ENCODE measurements at places on chromosomes 2 and 18.

- no peak overlapping the region for H3K4me3 ChIP-seq
- H3K27ac ChIP-seq: no peak overlapping the region
- no peaks in the 10 kb centered on the region for H3K36me3 ChIP-seq
These were observed 194.1 kb upstream of the FANCL start for GRCh38 chr2:58435246-58435645.

DNA sequence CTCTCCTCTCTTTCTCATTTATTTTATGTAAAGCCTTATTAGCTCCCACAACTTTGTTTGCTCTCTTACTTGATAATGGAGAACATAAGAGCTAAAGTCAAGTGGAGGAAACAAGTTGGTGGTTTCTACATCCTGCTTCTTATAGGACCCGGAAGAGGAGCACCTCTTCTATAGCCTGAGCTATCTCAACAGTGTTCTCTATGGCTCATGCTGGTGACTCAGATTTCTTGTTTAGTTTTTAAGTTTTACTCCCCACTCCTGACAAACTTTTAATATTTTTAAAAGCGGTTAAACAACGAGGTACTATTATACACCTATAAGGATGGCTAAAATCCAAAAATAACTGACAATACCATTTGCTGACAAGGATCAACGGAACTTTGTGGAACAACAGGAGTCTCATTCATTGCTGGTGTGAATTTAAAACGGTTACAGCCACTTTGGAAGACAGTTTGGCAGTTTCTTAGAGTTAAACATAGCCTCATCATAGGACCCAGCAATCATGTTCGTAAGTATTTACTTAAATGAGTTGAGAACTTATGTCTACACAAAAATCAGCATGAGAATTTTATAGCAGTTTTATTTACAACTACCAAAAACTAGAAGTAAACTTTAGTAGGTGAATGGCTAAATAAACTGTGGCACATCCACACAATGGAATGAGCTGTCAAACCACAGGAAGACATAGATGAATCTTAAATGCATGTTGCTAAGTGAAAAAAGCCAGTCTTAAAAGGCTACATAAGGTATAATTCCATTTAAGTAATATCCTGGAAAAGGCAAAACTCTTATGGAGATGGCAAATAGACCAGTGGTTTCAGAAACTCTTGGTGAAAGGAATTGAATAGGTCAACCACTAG, 12.7 kb upstream of the CDC42EP3 start:
- no peak overlapping the region for H3K4me3 ChIP-seq
- no peaks in the 10 kb centered on the region for H3K4me1 ChIP-seq
- H3K36me3 ChIP-seq: no peaks in the 10 kb centered on the region
- H3K27me3 ChIP-seq: no peaks in the 10 kb centered on the region

- H3K4me1 ChIP-seq: no peaks in the 10 kb centered on the region
- no peaks in the 10 kb centered on the region for H3K27me3 ChIP-seq
- DNase-seq: no peak
- no peaks in the 10 kb centered on the region for H3K36me3 ChIP-seq
- H3K4me3 ChIP-seq: no peak overlapping the region
These were observed 128.4 kb downstream of the RNF152 start for GRCh38 chr18:61764381-61764780.

DNA sequence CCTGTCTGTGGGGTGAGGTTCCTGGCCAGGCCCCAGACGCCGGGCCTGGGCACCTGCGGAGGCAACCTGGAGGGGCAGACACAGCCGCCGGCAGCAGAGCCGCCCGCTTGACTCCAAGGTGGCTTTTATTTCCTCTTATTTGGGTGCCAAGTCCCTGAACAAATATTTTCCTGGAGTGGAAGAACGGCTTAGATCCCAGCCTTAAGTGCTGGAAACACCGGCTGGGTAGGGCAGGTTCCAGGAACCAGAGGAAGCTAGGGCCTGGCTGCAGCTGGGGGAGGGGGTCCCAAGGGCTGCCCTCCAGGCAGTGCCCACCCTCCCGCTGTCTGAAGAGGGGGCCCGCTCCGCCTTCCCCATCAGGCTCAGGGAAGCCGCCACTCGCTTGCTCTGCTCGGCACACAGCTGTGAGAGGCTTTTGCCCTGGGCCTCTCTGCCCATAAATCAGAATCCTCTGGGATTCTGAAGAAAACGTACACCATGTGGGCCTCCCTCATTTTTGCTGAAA, 28.2 kb downstream of the SDC1 start:
- H3K27ac ChIP-seq: no peak overlapping the region
- H3K4me1 ChIP-seq: peaks cover 10% of the 10 kb centered on the region
- peak; percentile 70 for DNase-seq

DNA sequence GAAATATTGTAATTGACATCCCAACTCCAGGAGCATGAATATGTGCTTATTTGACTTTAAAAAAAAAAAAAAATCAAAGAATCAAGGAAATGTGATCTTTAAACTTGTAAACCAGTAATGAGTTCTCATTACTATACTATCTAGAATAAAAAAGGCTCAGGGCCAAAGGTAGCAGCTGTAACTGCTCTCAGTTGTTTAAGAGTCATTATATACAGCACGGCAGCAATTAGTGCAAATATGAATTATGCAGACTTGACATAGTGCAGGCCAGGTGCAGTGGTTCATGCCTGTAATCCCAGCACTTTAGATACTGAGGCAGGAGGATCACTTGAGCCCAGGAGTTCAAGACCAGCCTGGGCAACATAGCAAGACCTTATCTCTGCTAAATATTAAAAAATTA, 125.7 kb upstream of the TTC39C start:
- H3K4me3 ChIP-seq: no peak overlapping the region
- H3K27ac ChIP-seq: no peak overlapping the region
- H3K27me3 ChIP-seq: no peaks in the 10 kb centered on the region
- no peaks in the 10 kb centered on the region for H3K4me1 ChIP-seq
- no peak for DNase-seq
- H3K36me3 ChIP-seq: no peaks in the 10 kb centered on the region

Data from muscle of leg (tissue), 16 donors.